ENCODE measurements at places on chromosomes 1 and 21.

GRCh38 chr1:228370941-228371740, 35.5 kb downstream of the TRIM11 start:
- DNase-seq = no peak

GRCh38 chr21:33490991-33491372, 534 bp downstream of the DNAJC28 start:
- DNase-seq = no peak

GRCh38 chr1:64891448-64891825, 74.9 kb downstream of the JAK1 start:
- no peak for DNase-seq

DNA sequence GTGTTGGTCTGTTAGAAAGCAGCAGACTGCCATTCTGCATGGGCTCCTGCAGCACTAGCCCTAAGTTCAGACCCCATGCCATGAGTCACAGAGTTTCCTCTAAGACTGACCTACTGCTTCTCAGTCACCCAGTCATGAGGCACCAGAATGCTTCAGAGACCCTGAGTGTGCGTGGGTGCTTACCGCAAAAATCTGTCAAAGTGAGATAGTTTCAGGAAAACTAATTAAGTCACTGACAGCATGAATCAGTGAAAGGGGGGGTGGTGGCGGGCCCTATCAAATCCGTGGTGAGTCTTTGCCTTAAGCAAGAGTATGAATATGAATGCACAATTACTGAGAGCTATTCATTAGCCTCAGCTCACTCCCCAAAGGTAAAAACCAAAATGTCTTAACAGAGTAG, 98.1 kb downstream of the KCTD3 start:
- peak; percentile 50 for DNase-seq

GRCh38 chr1:241499910-241500309, 19.6 kb downstream of the FH start:
- DNase-seq = no peak
